ENCODE measurements at places on chromosomes 16 and 17.

GRCh38 chr16:57026778-57027062, 37.4 kb downstream of the NLRC5 start:
- no peak for DNase-seq

DNA sequence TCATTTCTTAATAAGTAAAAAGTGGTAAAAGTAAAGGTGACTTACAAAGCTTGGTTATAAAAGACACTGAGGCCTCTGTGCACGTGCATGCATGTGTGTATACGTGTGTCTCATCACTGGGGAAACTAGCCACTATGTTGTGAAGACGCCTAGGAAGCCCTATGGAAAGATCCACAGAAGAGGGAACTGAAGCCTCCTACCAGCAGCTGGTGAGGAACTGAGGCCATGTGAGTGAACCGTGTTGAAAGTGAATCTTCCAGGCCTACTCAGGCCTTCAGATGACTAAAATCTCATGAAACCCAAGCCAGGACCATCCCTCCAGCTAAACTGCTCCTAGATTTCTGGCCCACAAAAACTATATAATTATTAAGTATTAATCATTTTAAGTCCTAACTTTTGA, 23.7 kb downstream of the PHLPP2 start:
- no peak for DNase-seq

GRCh38 chr17:51319186-51319585, 58.8 kb downstream of the UTP18 start:
- DNase-seq, result no peak

DNA sequence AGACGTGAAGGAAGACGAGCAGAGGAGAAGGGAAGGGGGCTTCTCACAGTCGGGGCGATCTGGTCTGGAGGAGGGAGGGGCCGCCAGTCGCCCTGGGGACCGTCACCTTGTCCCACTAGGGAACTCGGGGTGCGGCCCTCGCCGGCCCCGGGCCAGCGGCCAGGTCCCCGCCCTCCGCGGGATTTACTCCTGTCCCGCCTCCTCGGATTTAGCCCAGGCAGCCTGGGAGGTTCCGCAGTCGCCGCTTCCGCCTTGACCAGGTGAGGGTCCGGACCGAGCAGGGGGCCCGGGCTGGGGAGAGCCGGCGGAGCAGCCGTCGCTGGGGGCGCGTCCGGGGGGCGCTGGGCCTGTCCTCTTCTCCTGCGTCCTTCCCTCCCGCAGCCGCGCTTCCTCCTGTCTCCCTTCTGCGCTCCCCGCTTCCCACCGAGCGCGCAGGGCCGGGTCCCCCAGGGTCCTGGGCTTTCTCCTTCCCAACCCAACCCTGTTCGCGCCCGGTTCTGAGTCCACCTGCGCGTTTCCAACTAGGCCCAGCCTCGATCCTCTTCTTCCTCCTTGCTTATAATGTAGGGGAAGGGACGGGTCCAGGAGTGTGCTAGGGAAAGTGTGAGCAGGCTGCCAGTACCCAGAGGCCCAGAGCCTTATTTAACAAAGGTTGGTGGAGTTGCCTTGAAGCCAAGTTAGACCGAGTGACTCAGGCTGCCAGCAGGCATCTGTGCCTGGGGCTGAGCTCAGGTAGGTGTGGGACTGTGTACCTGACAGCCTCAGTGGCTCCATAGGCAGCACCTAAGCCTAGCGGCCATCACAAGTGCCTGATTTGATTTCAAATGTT, at the start of gene TNK1:
TSS of gene TNK1 (plus strand) at position 235 of the 829 bp plus-strand sequence. CDS start 1,838 bp downstream, outside the sequence.
- DNase-seq, result no peak

GRCh38 chr17:42898147-42898811, 2.3 kb upstream of the G6PC1 start:
- DNase-seq, result no peak

DNA sequence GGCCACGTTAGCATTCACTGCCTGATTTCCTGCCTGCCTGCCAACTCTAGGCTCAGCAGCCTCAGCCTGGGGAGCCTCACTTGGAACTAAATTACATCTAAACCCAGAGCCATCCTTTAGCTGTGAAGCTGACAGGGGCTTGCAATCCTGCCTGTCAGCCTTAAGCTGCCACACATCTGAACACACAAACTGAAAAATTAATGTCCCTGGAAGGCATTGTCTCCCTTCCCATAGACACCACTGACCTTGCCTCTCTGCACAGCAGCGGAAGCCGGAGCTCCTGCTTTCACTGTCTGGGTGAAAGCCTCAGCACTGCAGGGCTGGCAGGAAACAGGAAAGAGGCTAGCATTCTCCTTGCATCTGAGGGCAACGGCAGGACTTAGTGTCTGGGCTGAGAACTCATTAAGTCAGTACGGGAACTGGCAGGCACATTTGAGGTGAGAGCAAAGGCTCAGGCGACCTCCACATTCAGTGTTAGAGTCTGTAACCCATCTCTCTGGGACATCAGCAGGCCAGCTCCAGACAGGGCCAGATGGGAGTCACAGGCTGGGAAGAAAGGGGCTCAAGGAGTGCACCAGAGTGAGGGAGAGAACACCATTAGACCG, 452.4 kb upstream of the C16orf82 start:
- no peak for DNase-seq

GRCh38 chr17:61469949-61470348, 17.7 kb downstream of the TBX4 start:
- DNase-seq, result no peak

- no peak for DNase-seq
Observed at GRCh38 chr17:72901083-72901482, 191.4 kb downstream of the SLC39A11 start.

- DNase-seq, result no peak
Observed at GRCh38 chr16:49602976-49603310, 229.3 kb downstream of the C16orf78 start.

DNA sequence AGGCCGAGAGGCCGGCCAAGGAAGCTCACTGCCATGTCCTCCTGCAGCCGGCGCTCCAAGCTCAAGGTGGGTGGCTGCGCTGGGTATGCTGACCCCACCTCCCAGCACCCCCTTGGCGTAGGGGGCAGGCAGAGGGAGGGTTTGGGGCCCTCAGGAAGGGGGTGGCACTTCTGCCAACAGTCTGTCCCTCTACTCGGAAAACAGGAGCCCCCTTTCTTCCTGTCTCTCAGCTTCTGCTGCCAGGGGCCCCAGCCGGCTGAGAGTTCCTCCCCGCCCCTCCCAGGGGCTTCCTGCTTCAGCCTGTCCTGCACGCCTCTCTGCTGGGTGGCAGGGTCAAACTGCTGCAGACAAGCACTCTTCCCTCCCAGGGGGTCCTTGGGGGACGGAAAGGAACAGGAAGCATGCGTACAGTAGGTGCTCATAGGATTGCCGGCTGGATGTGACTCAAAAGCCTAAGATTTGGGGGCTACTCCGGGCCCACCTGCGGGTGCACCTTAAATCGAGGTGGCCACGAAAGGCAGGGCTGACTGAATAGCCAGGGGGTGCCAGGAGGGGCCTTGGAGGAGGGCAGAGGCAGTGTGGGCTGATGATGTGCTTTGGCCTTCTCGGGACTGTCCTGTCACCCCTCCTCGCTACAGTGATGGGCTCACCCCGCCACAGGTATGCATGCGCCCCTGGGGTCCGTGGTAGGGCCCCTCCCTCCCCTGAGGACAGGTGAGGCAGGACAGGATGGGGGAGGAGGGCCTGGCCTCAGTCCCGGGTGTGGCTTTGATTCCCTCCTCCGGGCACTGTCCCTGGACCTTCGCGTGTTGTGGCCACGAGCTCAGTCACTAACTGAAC, 4.0 kb downstream of the CBX2 start:
- DNase-seq, result no peak

DNA sequence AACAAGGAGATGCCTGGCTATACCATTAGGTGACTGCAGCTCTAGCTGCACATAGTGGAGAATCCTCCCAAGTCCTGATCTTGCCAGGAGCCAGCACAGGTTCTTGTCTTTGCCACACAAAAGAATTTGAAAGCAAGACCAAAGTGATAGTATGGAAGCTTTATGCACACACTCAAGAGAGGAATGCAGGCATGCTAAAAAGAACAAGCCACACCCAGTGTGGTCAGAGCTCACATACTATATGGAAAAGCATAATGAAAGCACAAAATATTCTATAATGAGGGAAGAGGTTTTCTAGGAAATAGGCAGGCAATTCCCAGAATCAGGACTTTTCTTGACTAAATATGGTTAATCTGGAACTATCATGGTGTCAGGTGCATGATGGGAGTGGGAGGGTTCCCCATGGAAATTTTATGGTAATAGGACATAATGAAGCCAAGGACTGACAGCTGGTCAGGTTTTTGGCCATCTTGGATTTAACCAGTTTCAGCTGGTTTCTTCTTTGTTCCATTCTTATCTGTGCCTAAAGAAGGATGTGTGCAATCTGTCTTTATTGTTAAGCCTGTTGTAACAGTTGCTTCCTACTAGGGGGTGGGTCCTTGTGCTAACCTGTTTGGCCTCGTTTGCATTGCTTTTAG, 171.6 kb downstream of the ZNF18 start:
- no peak for DNase-seq

DNA sequence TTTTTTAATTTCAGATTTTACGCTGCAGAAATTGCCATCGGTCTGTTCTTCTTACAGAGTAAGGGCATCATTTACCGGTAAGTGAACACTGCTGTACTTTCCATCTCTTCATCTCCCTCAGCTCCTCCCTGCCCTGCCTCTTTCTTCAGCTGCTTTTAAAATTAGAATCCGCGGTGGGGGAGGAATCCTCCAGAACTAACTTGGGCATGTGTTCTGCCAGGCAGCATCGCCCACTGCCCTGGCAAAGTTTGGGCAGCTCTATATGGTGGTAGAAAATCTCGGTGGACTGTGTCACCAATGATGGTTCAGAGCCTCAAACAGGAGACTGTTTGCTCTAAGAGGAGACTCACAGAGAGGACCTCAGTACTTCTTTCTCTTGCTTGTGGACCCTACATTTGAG, 81.6 kb upstream of the CACNG3 start:
- DNase-seq, result no peak

GRCh38 chr17:78174870-78175642, 6.7 kb downstream of the SYNGR2 start:
- no peak for DNase-seq

- no peak for DNase-seq
Observed at GRCh38 chr17:67324330-67324729, 42.0 kb downstream of the PSMD12 start.

DNA sequence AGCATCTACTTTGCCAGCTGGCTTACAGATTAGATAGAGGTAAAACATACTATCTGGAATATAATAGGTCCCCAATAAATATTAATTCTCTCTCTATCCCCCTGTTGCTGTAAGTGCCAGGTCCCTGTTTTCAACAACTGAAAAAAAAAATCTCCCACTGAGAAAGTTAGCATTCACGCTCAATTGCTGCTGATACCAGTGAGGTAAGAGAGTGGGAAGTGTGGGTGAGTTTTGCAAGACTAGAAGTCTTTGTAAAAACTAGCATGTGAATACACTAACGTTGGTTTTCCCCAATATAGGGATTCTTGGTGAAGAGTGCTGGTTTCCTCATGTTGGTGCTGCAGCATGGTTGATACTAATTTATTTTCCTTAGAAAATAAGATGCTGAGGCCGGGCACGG, 11.7 kb upstream of the TAOK1 start:
- no peak for DNase-seq

DNA sequence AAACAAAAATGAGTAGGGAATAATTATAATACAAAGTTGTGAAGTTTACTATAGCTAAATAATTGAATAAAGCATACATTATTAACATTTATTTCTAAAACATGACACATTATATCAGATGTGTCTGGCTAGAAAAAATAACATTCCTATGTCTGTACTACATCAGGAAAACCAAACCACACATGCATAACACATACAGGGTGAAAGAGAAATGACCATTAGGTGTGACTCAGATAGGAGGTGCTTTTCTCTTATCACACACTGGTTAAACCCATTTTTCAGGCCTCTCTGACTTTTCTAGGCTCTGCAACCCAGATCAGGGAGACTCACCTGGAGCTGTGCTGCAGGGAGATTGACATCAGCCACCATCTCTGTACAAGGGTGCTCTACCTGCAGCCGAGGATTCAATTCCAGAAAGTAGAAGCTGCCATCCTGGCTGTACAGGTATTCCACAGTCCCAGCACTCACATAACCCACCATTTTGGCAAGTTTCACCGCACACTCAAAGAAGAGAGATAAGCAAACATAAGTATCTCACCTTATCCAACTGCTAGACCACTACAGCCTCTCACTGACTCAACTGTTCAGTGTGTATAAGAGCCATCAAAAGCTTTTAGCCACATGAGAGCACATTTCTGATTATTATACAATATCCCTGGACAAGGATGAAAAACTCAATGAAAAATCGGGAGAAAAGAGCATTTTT, 116.6 kb upstream of the C17orf78 start:
- no peak for DNase-seq

DNA sequence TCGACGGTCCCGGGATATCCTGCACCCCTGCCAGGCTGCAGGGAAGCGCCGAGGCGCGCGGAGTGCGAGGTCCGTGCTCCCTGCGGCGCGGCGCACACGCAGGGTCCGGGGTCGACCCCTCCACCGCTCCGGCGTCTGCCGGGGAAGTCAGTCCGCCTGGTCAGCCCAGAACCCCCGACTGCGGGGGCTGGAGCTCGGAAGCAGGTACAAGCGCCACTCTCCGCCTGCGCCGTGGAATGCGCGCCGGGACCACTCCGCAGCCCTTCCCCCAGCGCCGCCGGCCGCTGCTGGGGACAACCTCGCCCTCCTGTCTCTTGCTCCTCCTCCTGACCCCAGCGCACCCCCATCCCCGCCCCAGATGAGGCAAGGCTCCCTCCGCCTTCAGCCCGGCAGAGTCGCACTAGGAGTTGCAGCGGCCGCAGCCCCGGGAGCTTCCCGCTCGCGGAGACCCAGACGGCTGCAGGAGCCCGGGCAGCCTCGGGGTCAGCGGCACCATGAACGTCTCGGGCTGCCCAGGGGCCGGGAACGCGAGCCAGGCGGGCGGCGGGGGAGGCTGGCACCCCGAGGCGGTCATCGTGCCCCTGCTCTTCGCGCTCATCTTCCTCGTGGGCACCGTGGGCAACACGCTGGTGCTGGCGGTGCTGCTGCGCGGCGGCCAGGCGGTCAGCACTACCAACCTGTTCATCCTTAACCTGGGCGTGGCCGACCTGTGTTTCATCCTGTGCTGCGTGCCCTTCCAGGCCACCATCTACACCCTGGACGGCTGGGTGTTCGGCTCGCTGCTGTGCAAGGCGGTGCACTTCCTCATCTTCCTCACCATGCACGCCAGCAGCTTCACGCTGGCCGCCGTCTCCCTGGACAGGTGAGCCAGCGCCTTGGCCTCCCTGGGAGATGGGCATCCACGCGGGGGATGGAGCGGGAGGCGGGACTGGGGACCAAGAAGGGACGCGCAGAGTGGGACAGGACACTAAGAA, at the start of gene GALR2:
TSS of gene GALR2 (plus strand) at position 392 of the 974 bp plus-strand sequence. CDS start at position 495, 103 bp downstream.
- DNase-seq, result no peak

DNA sequence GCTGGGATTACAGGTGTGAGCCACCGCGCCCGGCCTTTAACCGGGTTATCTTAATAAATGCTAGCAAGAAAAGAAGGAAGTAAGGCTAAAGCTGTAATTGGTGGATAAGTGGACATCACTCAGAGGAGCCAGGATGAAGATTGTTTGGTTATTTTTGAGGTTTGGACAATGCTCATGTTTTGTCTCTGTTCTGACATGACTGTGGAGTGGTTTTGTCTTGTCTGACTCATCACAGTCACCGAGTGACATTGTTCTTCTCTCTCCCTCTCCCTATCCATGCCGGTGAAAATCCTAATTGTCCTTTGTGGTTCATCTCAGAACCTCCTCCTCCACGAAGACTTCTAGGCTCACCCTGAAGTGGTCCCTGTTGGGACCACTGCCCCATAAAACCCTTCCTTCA, 23.5 kb upstream of the GRIN2A start:
- DNase-seq, result no peak

GRCh38 chr17:81513753-81514488, 1.3 kb upstream of the ACTG1 start:
- no peak for DNase-seq

- no peak for DNase-seq
Observed at GRCh38 chr17:81044764-81045589, 10.0 kb downstream of the BAIAP2 start.
